Cardiac atrium fibroblast (primary cell): ENCODE measurements at places on chromosomes 3 and 15. TPM values are rescaled to one million over a fixed set of nuclear protein-coding genes. Genes with fewer than 3 reads are reported as not detected.

Gene PLA2G4D
- total RNA-seq: not detected in 2 replicates

Gene NCEH1
- total RNA-seq: 5.4 and 10.4 TPM in 2 replicates

Gene DAG1
- 49.3 and 80.0 TPM in 2 replicates for total RNA-seq

Gene FOXB1
- total RNA-seq: not detected in 2 replicates

Gene TF
- under 0.01 TPM in 2 replicates for total RNA-seq

Gene HIGD1A
- 127 and 167 TPM in 2 replicates for total RNA-seq

Gene PEX11A
- 3.2 and 4.2 TPM in 2 replicates for total RNA-seq

Gene SEMA5B
- total RNA-seq: not detected in 2 replicates

Gene TGM4
- total RNA-seq: not detected in 2 replicates

Gene NR1I2
- total RNA-seq: not detected in 2 replicates

Gene SLITRK3
- total RNA-seq: not detected in 2 replicates

Gene CIP2A
- total RNA-seq: 6.6 and 6.9 TPM in 2 replicates

Gene MINAR1
- 0.36 and 0.49 TPM in 2 replicates for total RNA-seq

Gene SAXO2
- not detected in 2 replicates for total RNA-seq

Gene LRRFIP2
- 29.1 and 33.5 TPM in 2 replicates for total RNA-seq
